PC-3 (cell line): ENCODE measurements at places on chromosomes 4 and X. TPM values are rescaled to one million over a fixed set of nuclear protein-coding genes. Genes with fewer than 3 reads are reported as not detected.
A peak's percentile ranks its signal among the peaks of the same experiment; 100 is the strongest.

- no peaks in the 10 kb centered on the region for H3K4me1 ChIP-seq
- DNase-seq, result no peak
- H3K36me3 ChIP-seq, result no peaks in the 10 kb centered on the region
- no peak overlapping the region for H3K4me3 ChIP-seq
- no peak overlapping the region for H3K27ac ChIP-seq
These were observed 548.1 kb downstream of the PACRGL start for GRCh38 chr4:21248331-21248730.

DNA sequence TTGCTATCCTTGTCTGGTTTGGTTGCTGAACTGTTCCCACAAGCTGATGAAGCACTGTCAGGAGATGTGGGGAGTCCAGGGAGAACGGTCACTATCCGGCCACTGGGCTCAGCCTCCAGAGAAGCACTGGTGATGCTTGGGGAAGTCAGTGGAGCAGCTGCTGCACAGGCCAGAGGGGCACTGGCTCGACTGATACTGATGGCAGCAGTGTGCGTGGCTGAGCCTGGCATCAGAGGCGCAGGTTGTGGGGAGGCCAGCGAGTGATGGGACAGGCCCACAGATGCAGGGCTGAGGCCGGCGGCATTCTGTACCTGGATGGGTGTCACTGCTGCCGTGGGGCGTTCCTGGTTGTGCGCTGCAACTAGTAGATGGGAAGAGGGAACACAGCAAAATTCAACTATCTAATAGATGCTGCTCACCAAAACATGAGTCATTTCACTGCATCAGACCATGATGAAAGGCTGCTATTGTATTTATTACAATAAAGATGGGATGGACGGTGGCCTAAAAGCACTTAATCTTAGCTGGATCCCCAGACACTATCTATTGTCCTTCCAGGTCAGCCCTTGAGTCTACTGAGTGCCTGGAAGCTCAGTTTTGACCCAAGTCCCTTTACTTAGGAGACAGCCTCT lies 106.3 kb upstream of the CBR4 start:
- H3K27me3 ChIP-seq, result no peaks in the 10 kb centered on the region
- DNase-seq, result peak; percentile 46
- H3K36me3 ChIP-seq, result peaks cover 48% of the 10 kb centered on the region
- H3K27ac ChIP-seq, result peak overlapping the region; percentile 85
- no peak overlapping the region for H3K4me3 ChIP-seq

DNA sequence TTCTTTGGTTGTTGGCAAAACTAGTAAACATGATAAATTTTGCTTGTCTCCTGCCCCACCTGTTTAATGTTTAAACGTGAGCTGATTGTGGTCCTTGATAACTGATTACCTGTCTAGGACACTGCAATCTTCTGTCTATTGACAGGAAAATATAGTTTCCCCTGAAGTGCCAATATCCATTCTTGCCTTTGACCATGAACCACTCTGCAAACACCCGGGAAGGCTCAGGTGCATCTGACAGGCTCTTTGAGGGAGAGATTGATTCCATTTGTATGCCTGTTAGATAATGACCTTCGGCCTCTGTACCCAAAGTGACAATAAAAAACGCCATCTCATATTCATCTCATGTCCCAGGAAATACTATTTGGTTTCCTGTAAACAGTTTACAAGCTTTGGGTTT lies 453.0 kb downstream of the CENPC start:
- no peak overlapping the region for H3K4me3 ChIP-seq
- no peaks in the 10 kb centered on the region for H3K36me3 ChIP-seq
- DNase-seq, result no peak
- no peaks in the 10 kb centered on the region for H3K27me3 ChIP-seq
- no peaks in the 10 kb centered on the region for H3K4me1 ChIP-seq

DNA sequence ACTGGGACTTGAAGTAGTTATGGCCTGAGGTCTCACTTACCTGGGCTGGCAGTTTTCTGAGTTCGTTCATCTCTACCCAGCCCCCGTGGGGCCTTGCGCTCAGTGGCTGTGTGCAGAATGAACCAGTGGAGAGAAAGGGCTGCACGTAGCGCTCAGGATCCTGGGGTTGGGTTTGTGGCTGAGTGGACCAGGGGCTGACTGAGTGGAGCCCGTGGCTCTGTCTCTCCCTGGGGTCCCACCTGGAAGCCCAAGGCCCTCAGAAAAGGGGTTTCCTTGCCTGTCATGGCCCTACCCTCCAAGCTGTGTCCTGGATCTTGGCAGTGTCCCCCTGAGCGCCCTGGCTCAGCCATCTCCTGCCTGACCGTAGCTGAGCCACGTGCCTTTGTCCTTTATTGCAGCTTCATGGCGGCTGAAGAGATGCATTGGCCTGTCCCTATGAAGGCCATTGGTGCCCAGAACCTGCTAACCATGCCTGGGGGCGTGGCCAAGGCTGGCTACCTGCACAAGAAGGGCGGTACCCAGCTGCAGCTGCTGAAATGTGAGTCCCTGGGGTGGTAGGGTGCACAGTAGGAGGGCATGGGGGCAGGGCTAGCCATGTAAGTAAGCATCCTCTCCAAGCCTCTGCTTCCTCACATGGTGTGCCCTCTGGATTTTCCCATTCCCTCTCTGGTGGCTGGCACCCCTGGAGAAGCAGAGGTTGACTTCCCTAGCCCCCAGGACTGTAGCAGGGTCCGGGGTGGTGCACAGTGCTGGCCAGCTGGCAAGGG lies 23.2 kb upstream of the ADD1 start:
- no peak overlapping the region for H3K4me3 ChIP-seq
- H3K27ac ChIP-seq, result no peak overlapping the region
- no peaks in the 10 kb centered on the region for H3K36me3 ChIP-seq
- DNase-seq, result no peak
- H3K27me3 ChIP-seq, result no peaks in the 10 kb centered on the region

GRCh38 chrX:150704030-150704613 lies 10.9 kb downstream of the MTMR1 start:
- H3K27me3 ChIP-seq, result no peaks in the 10 kb centered on the region
- no peak overlapping the region for H3K4me3 ChIP-seq
- peak overlapping the region; percentile 33 for H3K27ac ChIP-seq
- peaks cover 43% of the 10 kb centered on the region for H3K36me3 ChIP-seq
- H3K4me1 ChIP-seq, result peaks cover 17% of the 10 kb centered on the region

DNA sequence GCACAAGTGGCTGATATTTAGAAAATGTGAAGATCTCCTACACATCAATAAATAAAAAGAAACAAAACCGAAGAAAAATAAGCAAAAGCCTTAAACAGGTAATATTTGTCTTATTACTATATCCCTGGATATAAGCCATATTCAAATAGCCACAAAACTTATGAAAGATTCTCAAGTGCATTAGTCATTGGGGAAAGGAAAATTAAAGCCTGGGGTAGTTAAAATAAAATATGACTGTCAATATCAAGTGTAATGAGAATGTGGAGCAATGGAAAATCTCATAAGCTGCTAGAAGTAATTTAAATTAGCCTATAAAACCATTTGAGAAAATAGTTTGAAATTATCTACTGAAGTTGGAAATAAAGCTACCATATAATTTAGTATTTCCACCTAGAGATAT lies 399.9 kb downstream of the GASK1B start:
- H3K4me3 ChIP-seq, result no peak overlapping the region
- no peaks in the 10 kb centered on the region for H3K36me3 ChIP-seq
- H3K27ac ChIP-seq, result no peak overlapping the region
- peak; percentile 30 for DNase-seq
- H3K4me1 ChIP-seq, result no peaks in the 10 kb centered on the region

GRCh38 chr4:167021545-167022155 lies 212.6 kb downstream of the SPOCK3 start:
- no peaks in the 10 kb centered on the region for H3K27me3 ChIP-seq
- peak; percentile 74 for DNase-seq
- no peak overlapping the region for H3K27ac ChIP-seq
- H3K4me1 ChIP-seq, result peaks cover 27% of the 10 kb centered on the region
- no peak overlapping the region for H3K4me3 ChIP-seq
- H3K36me3 ChIP-seq, result no peaks in the 10 kb centered on the region

- no peaks in the 10 kb centered on the region for H3K4me1 ChIP-seq
- DNase-seq, result no peak
- no peak overlapping the region for H3K4me3 ChIP-seq
- peaks cover 26% of the 10 kb centered on the region for H3K36me3 ChIP-seq
- no peaks in the 10 kb centered on the region for H3K27me3 ChIP-seq
These were observed 49.3 kb downstream of the MRPL1 start for GRCh38 chr4:77911842-77912450.

DNA sequence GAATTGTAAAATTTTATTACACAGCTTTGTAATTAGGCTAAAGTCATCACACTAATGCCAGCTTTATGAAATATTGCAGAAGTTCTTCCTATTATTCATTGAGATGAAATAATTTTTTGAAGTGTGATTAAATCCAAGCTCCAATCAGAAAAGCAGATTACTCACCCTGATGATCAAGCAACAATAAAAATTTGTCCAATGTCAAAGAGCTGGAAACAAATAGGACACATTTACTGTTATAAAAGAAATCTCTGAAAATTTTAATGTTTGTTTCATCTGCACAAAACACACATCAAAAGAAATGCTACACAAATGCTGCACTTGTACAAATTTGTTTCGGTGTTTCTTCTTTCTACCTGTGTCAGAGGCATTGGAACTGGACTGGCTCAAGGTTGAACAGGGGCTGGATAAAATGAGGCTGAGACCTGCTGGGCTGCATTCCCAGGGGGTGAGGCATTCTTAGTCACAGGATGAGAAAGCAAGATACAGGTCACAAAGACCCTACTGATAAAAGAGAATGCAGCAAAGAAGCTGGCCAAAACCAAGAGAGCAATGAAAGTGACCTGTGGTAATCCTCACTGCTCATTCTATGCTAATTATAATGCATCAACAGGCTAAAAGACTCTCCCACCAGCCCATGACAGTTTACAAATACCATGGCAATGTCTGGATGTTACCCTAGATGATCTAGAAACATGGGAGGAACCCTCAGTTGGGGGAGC lies 78.3 kb downstream of the GASK1B start:
- H3K27me3 ChIP-seq, result no peaks in the 10 kb centered on the region
- peak overlapping the region; percentile 42; the same call in 1 of the 2 replicates for H3K4me3 ChIP-seq
- peak; percentile 93 for DNase-seq
- peak overlapping the region; percentile 86 for H3K27ac ChIP-seq
- H3K36me3 ChIP-seq, result no peaks in the 10 kb centered on the region

- no peak overlapping the region for H3K4me3 ChIP-seq
- H3K27ac ChIP-seq, result no peak overlapping the region
- no peaks in the 10 kb centered on the region for H3K36me3 ChIP-seq
- no peaks in the 10 kb centered on the region for H3K4me1 ChIP-seq
- H3K27me3 ChIP-seq, result no peaks in the 10 kb centered on the region
These were observed 73.3 kb upstream of the SOD3 start for GRCh38 chr4:24722026-24722568.

DNA sequence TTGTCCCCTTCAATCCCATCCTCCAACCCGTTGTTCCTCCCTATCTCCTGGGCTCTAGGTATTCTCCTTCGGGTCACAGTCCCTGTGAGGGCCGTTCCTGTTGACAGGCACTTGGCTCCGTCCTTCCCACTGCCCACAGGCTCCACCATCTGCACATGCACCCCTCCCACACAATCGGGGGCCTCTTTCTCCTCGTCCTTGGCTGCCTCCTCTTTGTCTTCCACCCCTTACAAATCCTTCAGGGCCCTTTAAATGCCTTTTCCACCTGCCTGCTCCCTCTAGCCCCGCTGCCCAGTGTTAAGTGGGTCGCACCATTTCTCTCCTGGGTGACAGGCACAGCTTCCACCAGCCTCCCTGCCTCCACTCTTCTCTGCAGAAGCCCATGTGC lies 2.7 kb upstream of the AVPR2 start:
- H3K4me1 ChIP-seq, result peaks cover 9% of the 10 kb centered on the region; the same call in 1 of the 2 replicates
- H3K27ac ChIP-seq, result no peak overlapping the region
- no peaks in the 10 kb centered on the region for H3K27me3 ChIP-seq
- H3K4me3 ChIP-seq, result no peak overlapping the region
- no peak for DNase-seq

Gene S100P
- total RNA-seq, result 51.0 and 59.8 TPM in 2 replicates

Gene VCX
- total RNA-seq, result 0.26 TPM in 1 of 2 replicates, not detected in the other

Gene AASDH
- 7.5 and 8.8 TPM in 2 replicates for total RNA-seq

Gene KCND1
- 0.51 and 0.86 TPM in 2 replicates for total RNA-seq

Gene CXorf38
- 16.2 and 18.3 TPM in 2 replicates for total RNA-seq

Gene GATB
- total RNA-seq, result 20.4 and 22.7 TPM in 2 replicates

Gene USP46
- total RNA-seq, result 9.2 and 9.4 TPM in 2 replicates
